ENCODE measurements at places on chromosomes 1 and 21.

DNA sequence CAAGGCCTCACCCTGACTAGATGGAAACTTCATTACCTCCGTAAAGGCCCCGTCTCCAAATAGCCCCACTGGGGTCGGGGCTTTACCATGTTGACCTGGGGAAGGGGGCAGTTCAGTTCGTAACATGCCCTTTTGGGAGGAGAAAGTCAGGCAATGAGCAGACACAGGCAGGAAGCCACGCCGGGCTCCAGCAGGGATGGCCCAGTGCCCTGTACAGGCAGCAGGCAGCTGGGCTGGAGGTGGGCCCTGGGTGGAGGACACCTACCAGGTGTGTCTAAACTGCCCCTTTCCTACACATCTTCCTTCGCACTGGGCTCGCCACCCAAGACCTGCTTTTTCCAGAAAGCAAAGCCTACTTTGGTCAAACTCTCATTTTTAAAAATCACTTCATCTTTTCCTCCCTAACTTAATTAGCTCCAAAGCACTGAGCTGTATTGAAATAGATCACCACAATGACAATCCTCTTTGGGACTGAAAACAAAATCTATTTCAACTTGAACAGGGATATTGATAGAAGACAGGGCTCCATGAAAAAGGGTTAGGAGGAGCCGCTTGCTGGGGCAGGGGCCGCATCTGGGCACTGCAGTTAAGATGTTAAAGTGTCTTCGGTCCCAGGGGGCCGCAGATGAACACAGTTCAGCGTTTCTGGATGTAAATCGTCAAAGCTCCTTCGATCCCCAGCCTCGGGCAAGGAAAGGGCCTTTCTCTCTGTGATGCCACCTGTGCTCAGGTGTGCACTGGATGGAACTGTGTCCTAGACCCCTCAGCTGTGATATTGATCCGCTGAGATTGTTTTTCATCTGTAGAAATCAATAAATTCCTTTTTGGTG is 104.6 kb downstream of the PDE9A start:
- H3K4me1 ChIP-seq: no peaks in the 10 kb centered on the region
- no peak for DNase-seq
- no peaks in the 10 kb centered on the region for H3K27me3 ChIP-seq
- no peaks in the 10 kb centered on the region for H3K36me3 ChIP-seq
- H3K4me3 ChIP-seq: no peak overlapping the region

GRCh38 chr1:47280142-47280541 is 33.8 kb downstream of the STIL start:
- no peak overlapping the region for H3K27ac ChIP-seq
- H3K27me3 ChIP-seq: no peaks in the 10 kb centered on the region
- H3K36me3 ChIP-seq: peaks cover 21% of the 10 kb centered on the region

DNA sequence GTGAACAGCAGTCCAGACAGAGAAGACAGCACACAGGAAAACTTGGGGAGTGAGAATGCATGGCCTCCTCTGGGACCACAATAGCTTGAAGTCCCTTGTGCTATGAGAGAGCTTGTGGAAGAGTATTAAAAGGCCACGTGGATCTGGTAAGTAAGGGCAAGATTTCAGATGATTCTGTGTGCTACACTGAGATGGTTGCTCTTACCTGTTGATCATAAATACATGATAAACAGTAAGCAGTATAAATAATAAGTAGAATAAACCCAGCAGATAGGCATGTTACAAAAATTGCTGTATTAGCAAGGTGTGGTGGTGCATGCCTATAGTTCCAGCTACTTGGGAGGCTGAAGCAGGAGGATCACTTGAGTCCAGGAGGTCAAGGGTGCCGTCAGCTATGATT is 150.4 kb upstream of the ZC3H11B start:
- H3K27me3 ChIP-seq: peaks cover 2% of the 10 kb centered on the region
- no peak overlapping the region for H3K4me3 ChIP-seq
- H3K36me3 ChIP-seq: no peaks in the 10 kb centered on the region
- no peaks in the 10 kb centered on the region for H3K4me1 ChIP-seq

DNA sequence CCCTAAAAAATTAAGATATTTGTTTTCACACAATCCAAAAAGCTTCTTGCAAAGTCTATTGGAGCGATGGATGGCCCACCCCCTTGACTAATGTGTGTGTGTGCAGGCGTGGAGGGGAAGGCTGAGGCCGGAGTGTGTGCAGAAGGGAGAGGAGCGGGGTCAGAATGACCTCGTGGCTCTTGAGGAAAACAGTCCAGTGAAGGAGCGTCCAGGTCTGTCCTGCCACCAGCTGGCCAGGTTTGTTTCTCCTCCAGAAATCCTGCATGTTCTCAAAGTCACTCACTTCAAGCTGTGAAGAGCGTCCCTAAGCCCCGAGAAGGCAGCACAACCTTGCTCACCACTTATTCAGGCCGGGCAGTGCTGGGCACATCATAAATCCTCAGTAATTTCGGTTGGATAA is 69.5 kb upstream of the SSX2IP start:
- H3K4me3 ChIP-seq: no peak overlapping the region
- H3K36me3 ChIP-seq: no peaks in the 10 kb centered on the region
- H3K27ac ChIP-seq: no peak overlapping the region
- H3K4me1 ChIP-seq: peaks cover 10% of the 10 kb centered on the region

DNA sequence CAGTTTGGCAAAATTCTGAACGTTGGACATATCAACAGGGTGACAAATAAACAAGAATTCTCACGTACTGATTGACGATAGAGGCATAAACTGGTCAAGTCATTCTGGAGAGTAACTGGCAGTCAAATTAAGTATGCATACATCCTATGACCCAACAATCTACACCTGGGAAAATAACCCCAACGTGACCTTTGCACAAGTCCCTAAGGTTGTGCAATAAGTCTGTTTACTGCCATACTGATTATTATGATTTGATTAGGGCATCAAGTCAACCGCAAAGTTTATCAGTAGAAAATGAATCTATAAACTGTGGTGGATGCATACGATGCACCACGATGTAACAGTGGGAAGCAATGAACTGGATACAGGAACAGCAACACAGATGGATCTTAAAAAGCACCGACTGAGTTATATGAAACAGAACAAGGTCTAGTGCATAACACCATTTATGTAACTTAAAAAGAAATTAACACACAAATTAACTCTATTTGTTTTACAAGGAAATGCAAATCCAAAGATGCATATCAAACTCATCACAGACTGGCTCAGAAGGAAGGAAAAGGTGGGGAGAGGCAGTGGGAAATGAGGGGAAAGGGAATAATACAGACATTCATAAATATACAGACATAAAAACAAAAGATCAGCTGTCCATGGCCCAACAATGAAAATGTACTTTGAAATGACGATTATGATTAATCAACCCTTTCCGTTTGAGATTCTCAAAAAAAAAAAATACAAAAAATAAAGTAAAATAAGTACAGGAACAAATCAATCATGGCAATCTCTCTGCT is 41.0 kb upstream of the SEC16B start:
- H3K4me3 ChIP-seq: no peak overlapping the region
- no peaks in the 10 kb centered on the region for H3K4me1 ChIP-seq
- H3K27ac ChIP-seq: no peak overlapping the region
- no peaks in the 10 kb centered on the region for H3K27me3 ChIP-seq

- H3K4me1 ChIP-seq: no peaks in the 10 kb centered on the region
- no peak overlapping the region for H3K27ac ChIP-seq
- no peaks in the 10 kb centered on the region for H3K36me3 ChIP-seq
- H3K27me3 ChIP-seq: peaks cover 3% of the 10 kb centered on the region
These were observed 68.1 kb downstream of the PAPPA2 start for GRCh38 chr1:176531036-176531435.

DNA sequence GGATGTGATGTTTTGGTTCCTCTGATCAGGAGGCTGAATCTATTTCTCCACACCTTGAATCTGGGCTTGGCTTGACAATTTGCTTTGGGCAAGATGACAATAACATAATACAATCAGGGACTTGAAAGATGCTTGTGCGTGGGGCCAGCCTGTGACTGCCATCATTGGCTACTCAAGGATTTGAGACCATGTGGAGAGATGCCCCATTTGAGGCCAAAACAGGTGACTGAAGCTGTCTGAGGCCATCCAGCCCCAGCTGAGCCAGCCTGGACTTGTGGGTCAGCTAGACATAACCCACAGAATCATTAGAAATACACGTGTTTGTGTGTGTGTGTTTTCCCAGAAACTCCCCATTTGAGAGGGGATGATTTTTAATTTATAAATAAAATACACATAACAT is 421.5 kb downstream of the PTPRU start:
- peaks cover 15% of the 10 kb centered on the region for H3K27me3 ChIP-seq
- no peak for DNase-seq
- H3K36me3 ChIP-seq: no peaks in the 10 kb centered on the region
- H3K4me1 ChIP-seq: no peaks in the 10 kb centered on the region
- H3K4me3 ChIP-seq: no peak overlapping the region

DNA sequence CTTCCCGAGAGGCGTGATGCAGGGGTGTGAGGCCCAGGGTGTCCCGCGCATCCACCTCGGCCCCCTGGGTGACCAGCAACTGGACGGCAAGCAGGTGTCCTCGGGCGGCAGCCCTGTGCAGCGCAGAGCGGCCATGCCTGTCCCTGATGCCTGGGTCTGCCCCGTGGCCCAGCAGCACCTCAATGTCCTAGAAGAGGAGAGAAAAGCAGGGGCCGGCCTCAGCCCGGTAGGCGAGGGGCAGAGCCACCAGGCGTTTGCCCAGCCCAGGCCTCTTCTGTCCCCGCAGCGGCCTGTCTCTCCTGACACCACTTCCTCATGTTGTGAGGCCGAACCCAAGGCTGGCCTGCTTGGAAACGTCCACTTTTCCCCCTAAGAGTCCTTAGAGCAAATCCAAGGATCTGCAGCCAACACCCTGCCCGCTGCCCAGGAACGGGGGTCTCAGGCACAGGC is 1.7 kb downstream of the ANKRD65 start:
- H3K36me3 ChIP-seq: no peaks in the 10 kb centered on the region
- H3K27me3 ChIP-seq: peaks cover 11% of the 10 kb centered on the region
- no peak for DNase-seq
- no peak overlapping the region for H3K4me3 ChIP-seq
- H3K4me1 ChIP-seq: peaks cover 17% of the 10 kb centered on the region
- no peak overlapping the region for H3K27ac ChIP-seq

DNA sequence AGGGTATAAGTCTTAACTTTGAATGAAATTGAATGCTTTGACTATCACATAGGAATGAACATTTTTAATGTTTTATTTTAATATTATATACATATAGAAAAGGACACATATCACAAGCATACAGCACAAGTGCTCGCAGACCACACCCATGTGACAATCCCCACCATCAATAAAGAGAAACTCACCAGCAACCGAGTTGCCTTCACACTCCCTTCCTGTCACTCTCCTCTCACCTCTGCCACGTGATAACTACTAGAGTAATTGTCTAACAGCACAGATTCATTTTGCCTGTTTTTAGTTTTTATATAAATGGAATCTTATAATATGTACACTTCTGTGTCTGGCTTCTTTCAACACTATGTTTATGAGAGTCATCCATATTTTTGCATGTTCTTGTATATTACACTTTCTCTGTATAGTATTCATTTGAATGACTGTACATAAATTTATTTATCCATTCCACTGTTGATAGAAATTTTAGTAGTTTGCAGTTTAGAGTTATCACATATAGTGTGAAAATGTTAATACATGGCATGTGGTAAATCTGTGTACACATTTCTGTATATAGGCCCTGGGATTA is 304.9 kb upstream of the DUSP10 start:
- DNase-seq: no peak
- no peak overlapping the region for H3K27ac ChIP-seq
- H3K4me1 ChIP-seq: peaks cover 21% of the 10 kb centered on the region
- H3K4me3 ChIP-seq: no peak overlapping the region

GRCh38 chr1:180280617-180281016 is 50.6 kb downstream of the LHX4 start:
- H3K36me3 ChIP-seq: peaks cover 22% of the 10 kb centered on the region
- no peak overlapping the region for H3K27ac ChIP-seq
- no peak overlapping the region for H3K4me3 ChIP-seq
- no peaks in the 10 kb centered on the region for H3K4me1 ChIP-seq

Data from activated CD8-positive, alpha-beta T cell treated with anti-CD3 and anti-CD28 coated beads for 36 hours (primary cell).